ENCODE measurements at places on chromosomes 2 and 18.

- DNase-seq: peak; percentile 18
Measured at GRCh38 chr2:238947920-238948710, 100.2 kb downstream of the TWIST2 start.

DNA sequence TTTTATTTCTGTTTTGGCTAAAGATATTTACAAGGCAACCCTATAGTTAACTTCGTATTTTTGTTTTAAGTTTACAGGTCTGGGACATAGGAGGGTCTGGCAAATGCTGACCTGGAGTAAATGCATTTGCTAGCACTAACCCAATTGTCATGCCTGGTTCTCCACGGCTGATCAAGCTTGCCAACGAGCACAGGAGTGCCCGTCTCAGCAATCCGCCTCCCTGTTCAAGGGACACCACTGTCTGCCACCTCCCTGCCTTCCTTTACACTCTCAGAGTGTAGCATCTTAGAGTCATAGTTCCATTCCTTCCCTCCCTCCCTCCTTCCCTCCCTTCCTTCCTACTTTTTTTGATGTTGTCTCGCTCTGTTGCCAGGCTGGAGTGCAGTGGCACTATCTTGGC lies 104.6 kb downstream of the PLEKHM3 start:
- DNase-seq: no peak

DNA sequence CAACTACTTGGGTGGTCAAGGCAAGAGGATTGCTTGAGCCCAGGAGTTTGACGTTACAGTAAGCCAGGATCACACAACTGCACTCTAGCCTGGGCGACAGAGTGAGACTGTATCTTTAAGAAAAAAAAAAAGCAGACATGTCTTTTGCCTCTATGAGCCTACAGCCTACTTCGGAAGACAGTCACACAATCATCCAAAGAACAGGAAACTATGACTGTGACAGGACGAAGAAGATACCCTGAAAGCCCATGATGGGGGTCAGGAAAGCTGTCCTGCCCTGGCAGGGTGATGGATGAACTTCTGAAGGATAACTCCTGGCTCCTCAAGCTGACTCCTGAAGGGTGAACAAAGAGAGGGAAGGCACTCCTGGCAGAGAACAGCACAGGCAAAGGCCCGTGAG lies 251.7 kb upstream of the SIX2 start:
- no peak for DNase-seq

DNA sequence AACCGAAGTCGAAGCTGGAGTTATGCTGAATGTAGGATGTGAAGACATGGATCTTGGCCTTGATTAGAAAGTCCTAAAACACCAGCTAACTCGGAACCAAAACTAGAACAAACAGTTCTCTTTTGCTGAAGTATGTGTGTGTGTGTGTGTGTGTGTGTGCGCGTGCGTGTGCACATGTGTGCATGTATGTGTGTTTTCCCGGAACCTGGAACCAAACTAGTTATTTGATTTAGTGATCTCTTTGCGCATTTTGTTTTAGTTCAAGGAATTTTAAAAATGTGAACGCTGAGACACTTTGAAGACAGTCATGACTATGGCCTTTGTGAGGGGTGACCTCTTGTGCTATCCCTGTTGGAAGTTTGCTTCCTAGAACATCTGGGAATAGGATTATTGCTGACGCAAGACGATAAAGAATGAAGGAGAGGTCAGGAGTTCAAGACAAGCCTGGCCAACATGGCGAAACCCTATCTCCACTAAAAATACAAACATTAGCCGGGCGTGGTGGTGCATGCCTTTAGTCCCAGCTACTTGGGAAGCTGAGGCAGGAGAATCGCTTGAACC lies 23.8 kb downstream of the FHL2 start:
- DNase-seq: no peak

- DNase-seq: peak; percentile 6
Measured at GRCh38 chr2:49359721-49360406, 205.5 kb upstream of the FSHR start.

DNA sequence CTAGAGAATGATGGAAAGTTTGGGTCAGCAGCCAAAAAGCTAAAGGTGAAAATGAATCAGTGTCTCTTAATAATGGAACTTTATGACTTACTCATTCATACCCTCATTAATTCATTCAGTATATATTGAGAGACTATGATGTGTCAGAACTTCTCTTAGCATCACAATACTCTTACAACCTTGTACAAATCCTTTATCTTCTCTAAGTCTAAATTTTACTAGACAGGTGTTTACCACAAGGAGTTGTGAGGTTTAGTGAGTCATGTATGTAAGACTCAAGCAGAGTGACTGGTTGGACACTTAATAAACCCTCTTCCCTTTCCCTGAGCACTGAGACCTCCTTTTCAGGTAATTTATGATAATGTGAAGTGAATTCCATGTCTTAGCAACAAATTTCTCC lies 129.6 kb downstream of the PPP1R1C start:
- no peak for DNase-seq

- no peak for DNase-seq
Measured at GRCh38 chr18:49894517-49895226, 81.3 kb upstream of the ACAA2 start.

DNA sequence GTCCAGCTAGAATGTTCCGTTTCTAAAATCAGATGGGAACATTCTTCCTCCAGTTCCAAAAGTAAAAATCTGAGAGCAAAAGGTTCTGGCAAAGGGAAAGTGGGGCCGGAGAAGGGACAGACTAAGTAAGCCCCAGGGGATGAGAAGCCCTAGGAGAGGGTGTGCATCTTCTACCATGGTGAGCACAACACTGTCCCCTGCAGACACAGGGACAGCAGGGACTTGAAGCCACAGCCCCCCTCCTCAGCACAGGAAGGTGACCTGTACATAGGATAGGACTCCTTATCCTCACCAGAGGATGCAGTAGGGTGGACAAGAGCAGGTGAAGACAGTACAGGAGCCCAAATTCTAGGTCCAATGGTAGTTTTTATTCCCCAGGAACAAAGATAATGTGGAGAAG lies 12.6 kb upstream of the ATRAID start:
- DNase-seq: no peak
